Stimulated activated CD4-positive, alpha-beta T cell treated with anti-CD3 and anti-CD28 coated beads, Interleukin-15, amount 100 ng/mL, for 1 hour (primary cell): ENCODE measurements at places on chromosomes 6 and 20.

DNA sequence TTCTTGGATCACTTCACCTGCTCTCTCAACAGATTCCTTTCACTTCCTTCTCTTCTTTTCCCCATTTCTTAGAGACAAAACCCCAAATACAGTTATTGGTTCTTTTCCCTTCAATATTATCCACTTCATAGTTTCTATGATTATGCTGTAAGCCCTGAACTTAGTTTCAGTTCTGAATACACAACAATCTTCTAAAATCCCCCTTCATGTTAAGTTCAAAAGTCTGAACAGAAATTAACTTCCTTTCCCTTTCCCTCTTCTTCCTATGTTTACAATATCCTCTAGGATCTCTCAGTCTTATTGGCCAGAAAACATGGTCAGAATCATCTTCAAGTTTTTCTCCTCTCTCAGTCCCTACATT, 57.7 kb downstream of the OGFRL1 start:
- DNase-seq: no peak

DNA sequence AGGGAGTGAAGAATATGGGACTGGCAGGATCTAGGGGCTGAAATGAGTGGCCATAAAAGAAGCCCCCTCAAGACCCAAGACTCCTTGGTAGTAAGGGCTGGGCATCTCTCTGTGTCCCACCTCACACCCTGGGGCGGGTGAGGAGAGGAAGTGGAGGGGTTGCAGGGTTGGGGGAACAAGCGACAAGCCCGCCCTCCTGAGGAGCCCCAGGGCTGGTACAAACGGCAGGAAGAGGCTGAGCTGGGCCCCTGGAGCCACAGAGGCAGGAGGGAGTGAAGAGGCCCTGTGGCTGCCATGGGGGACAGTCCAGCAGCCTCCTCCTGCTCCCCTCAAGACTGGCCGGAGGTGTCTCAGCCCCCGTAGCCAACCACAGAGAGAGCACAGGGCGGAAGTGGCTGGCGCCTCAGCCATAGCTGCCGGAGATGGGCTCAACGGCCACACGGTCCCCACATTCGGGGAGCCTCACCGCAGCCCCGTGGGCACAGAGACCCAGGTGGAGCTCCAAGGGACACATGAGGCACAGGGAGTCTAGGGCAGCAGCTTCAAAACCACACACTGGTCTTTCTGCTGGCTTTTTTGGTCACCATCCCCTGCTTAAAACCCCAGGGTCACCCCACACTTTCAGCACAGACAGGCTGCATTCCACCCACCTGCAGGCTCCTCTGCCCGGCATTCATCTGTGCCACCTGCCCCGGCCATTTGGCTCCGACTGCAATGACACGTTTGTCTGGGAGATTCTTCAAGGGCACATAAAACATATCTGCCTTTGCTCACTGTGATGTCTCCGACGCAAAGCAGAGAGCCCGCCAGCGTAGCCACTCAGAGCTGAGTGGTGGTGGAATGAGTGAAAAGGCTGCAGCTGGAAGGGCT, 524 bp downstream of the C20orf203 start:
- DNase-seq: no peak

- DNase-seq: no peak
These were observed 322.8 kb upstream of the NT5E start for GRCh38 chr6:85127168-85127498.

GRCh38 chr6:29510746-29511300, 23.1 kb upstream of the MAS1L start:
- no peak for DNase-seq

GRCh38 chr6:145816392-145816791, 1.8 kb upstream of the FBXO30 start:
- no peak for DNase-seq

DNA sequence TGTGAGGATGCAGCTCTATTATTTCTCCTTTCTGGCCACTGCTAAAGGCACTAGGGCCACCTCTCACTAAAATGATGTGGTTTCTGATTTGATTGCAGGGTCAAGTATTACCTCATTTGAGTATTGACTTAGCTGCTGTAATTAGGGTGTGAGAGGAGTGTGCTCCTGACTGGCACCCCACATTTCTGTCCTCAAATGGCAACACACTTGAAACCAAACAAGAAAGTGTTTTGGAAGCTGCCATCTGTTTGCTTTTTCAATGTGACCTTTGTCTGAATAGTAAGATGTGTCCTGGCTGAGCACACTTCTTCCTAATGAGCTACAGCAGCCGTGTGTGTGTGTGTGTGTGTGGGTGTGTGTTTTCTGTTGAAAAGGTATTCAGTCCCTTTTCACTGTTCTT, 62.8 kb upstream of the SCP2D1 start:
- no peak for DNase-seq

GRCh38 chr6:139338795-139339194, 35.7 kb downstream of the CITED2 start:
- no peak for DNase-seq

- no peak for DNase-seq
These were observed 29.0 kb downstream of the BPIFB1 start for GRCh38 chr20:33311996-33312395.

- DNase-seq: no peak
These were observed 16.9 kb downstream of the ILRUN start for GRCh38 chr6:34679552-34680253.

GRCh38 chr6:2738373-2738979, 12.2 kb downstream of the MYLK4 start:
- DNase-seq: no peak

DNA sequence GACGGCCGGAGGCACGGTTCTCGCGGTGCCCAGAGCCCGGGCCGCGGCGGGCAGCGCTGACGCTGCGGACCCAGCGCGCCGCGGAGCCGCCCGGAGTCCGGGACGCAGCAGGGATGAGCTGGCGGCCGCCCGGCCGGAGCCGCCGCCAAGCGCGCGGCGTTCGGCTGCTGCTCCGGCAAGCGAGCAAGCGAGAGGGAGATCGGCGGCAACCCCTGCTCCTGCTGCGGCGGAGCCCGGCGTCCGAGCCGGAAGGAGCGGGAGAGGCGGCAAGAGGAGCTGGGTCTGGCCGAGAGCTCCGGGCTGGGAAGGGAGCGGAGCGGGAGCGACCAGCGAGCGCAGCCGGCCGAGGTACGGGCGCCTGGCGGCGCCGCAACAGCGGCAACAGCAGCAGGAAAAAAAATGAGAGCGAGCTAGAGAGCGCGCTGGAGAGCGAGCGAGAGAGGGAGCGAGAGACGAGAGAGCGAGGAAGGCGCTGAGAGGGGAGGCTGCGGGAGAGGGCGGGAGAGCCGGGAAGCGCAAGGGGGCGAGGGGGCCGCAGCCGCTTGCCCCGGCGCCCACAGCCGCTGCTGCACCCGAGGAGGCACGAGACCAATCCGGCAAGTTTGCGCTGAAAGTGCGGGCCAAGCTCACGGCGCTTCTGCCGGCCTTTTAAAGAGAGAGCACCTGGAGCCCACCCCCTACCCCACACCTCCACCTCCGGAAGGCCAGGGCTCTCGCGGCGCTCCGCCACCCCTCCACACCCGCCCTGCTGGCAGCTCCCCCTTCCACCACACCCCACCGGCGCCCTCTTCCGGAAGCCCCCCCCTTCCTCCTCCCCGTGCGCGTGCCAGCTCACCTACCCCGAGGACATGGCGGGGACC, 496 bp downstream of the GRM4 start:
- no peak for DNase-seq

DNA sequence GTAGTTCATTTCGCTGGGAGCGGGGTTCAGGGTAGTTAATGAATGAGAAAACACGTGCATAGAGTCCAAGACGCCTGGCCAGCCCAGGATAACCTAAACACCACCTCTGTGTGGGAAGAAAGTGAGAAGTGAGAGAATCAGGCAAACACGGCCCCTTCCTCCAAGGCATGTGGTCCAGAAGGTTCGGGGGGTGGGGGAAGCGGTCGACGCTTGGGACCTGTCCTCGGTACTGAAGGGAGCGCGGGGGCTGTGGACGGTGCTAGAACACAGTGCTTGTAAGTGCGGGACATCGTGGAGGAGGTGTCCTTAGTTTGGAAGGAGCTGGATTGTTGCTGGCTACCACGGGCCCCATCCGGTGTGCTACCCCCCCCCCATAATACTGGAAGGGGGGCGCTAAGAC, 1.7 kb upstream of the VSTM2L start:
- no peak for DNase-seq

DNA sequence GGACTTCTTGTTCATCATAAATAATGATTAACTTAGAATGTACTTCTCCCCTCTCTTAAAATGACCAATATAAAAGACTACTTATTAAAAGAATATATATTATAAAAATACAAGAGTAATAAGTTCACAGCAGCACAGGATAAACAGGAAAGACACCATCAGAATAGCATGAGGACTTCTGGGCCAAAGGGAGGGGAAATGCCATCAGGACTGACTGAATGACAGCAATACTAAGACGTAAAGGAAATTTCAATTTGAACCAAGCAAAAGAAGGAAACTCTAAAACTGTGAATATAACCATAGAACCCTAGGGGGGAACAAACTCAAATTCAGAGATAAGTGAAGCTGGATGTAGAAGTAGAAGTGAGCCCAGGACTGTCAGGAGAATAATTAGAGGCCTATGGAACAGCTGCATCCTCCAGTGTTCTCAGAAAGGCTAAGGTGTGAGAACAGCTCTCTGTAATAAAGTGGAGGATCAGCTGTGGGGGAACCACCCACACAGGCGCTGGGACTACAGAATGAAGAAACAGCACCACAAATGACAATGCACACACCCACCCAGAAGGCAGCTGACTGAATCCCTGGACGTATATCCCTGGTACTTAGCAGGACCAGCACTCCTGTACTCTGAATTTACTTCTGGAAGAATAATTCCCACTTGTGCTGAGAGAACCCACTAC, 37.8 kb downstream of the ZHX3 start:
- DNase-seq: no peak

DNA sequence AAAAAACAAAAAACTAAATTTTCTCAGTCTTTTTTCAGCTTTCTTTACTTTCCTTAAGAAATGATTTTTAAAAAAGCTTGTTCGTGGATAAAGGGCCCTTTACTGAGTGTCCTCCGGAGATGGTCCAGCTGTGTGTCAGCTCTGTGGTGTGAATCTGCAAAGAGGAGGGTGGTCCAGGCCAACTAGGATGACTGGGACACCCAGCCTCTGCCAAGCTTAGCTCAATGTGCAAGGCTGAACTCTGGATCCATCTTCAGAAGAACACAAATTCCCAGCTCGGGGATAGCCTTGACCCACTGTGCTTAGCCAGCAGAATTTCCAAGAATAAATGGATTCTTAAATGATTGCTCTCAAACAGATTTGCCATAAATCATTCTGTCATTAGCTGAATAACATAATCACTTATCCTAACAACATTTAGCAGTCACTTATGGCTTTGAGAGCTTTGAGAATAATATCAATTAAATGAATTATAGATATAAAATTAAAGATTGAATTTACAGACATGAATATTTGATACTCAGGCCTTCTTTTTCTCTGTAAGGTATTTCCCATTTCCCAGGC, 14.2 kb upstream of the CALHM5 start:
- DNase-seq: no peak

DNA sequence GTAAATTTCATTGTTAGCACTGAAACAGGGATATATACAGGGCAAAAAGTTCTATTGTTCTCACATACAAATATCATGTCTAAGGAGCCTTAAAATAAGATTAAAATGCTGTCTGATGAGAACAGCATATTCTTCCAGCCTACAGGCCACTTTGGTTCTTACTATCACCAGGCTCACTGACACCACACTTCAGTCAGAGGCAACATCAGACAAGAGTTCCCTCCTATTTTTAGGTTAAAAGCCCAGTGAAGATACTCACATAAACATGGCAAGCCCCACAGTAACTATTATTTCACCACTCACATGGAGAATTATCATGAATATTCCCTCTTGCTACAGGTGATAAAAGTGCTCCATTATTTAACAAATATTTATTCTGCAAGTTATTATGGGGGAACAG, 175.8 kb downstream of the ISM1 start:
- DNase-seq: no peak

DNA sequence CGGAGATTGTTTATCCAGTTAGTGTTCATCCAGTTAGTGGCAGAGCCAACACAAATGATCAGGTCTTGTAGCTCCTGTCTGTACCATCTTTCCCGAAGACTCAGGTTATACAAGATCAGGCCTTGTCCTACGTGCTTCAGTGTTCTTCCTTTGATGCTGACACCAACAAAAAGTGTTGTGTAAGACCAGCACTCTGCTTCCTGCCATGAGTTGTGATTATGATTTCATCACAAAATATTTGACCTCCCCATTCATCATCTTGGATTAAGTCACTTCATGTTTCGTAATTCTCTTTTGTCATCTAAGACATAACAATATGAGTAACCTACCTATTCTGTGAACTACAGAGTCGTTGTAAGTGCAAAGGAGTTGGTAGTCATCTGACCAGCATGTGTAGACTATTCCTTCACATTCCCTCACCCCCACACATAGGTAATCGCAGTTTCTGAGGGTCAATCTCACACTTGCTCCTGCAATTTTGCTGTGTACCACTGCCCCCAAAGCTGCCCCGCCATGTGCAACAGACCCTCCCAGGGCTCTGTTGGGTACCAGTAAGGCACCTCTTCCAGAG, 135.6 kb upstream of the SLC22A23 start:
- no peak for DNase-seq

DNA sequence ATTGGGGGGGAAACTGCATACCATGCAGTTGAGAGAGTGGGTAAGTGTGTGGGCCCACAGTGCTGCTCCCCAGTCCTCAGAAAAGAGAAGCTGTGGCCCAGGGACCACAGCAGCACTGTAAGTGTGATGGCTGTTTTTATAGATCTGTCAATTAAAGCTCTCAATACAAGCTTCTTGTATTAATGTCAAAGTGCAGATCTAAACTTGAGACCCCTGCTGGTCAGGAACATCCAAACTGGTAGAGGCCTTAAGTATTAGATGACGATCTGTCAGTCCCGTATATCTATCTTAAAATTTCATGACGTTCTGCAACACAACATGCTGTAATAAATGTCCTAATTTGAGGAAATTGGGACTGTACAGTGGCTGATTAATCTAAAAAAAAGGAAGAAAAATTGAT, 74.8 kb downstream of the TULP4 start:
- no peak for DNase-seq

GRCh38 chr6:33662318-33662717, 41.2 kb downstream of the ITPR3 start:
- DNase-seq: no peak

DNA sequence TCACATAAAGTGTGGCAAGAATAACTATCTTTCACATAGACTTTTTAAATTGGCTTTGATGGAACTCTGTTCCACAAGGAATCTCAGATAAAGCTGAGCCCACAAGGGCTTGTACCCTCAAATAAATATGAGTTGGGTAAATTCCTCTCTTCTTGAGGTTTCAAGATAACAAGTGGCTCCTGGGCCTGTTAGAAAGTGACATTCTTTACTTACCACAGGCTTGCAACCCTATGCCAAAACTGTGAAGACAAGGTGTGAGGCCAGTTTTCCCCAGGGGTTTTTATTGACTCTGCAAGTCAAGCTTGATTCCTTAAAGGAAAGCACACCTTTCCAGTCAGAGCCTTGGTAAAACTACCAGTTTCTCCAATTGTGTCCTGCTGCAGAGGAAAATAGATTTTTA, 664.8 kb upstream of the GJE1 start:
- no peak for DNase-seq

DNA sequence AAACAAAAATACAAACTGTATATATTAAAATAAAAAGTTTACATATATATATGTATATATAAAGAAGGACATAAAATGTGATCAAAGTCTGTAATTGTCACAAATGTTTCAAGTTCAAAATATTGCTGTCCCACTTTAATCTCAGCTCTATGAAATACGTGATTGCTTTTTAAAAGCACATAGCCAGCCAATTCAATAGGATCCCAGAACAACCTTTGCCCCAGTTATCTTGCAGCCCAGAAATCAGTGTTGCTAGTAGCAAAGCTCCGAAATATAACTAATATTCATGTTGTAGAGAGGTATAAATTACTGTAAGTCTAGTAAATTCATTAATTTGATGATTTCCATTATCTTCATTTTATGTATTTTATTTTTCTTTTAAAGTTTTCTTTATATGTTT, 114.6 kb downstream of the ELOVL4 start:
- no peak for DNase-seq

- no peak for DNase-seq
These were observed 517.0 kb downstream of the LMBRD1 start for GRCh38 chr6:69279805-69280204.
